Esophagus muscularis mucosa (tissue), 4 donors: ENCODE measurements at places on chromosomes 7 and 10.
A peak's percentile ranks its signal among the peaks of the same experiment; 100 is the strongest.

DNA sequence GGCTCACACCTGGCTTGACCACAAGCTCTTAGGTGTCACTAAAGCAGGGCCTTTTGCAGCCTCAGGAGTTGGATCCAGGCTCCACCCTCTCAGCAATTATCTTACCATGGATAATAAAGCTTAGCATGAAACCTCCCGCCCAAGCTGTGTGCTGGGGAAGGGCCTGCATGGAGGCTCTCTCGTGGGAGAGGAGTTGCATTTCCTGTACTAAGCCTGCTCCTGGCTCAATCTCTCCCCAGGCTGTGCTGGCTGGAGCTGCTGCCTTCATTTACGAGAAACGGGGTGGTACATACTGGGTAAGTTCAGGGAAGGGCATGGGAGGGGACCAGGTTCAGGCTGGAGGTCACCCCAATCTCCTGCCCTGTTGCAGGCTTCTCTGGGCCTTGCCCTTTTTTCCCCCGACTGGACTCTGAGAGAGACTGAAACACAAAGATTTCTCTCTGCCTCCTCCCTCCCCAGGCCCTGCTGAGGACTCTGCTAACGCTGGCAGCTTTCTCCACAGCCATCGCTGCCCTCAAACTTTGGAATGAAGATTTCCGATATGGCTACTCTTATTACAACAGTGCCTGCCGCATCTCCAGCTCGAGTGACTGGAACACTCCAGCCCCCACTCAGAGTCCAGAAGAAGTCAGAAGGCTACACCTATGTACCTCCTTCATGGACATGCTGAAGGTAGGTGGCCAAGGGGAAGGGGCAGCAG, 2.7 kb downstream of the TMEM176A start:
- DNase-seq: peak; percentile 91

- no peak for DNase-seq
Observed at GRCh38 chr7:13050703-13051102, 363.3 kb downstream of the ARL4A start.

DNA sequence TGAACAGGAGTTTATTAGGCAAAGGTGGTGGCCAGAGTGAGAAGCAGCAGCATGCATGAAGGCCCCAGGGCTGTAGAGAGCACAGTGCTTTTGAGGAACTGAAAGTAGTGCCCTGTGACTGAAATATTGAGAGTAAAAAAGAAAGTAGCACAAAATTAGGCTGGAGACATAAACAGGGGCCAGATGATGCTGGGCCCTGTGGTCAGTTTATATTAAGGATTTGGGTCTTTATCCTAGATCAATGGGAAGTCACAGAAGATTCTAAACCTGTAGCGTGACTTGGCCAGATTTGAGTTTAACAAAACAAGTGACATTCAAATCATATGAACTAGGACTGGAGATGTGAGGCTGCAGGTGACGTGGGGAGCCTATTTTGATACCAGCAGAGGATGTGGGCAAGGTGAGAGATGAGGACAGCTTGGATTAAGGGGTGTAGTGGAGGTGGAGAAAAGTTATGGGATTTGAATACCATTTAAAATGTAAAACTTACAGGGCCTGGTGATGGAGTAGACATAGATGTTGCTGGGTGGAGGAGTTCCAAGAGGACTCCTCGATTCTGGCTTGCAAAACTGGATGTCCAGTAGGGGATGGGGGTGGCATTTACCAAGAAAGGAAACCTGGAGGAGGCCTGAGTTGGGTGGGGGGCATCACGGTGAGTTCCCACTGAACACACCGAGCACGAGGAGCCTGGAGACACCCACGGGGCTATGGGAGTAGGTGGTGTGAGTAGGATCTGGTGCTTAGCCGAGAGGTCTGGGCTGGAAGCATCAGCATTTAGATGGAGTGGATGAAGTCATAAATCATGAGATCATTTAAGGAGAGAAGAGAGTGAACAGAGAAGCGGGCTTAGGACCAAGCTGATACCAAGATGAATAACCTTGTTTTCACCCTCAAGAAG, 52.8 kb downstream of the HHEX start:
- DNase-seq: no peak

- no peak for DNase-seq
Observed at GRCh38 chr10:62024026-62024701, 122.7 kb downstream of the ARID5B start.

DNA sequence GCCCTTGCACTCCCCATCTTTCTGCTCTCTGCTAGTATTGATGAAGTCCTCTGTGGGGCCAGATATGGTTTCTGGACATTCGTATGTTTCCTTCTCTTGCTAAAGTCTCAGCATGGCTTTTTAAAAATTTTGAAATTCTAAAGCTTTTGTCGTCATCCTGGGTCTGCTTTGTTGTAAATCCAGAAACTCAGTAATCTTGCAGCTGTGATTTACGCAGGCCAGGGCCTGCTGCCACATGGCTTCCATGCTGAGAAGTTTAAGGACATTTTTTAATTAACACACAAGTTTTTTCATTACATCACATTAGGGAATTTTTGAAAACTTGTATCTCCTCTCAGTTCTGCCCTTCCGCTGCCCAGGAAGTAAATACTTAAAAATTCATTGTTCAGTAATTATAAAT, 686.1 kb upstream of the IGFBP3 start:
- no peak for DNase-seq

GRCh38 chr7:17773289-17773626, 167.0 kb downstream of the SNX13 start:
- no peak for DNase-seq

GRCh38 chr10:80684259-80684658, 146.6 kb downstream of the SH2D4B start:
- DNase-seq: no peak

GRCh38 chr7:25009257-25009656, 29.3 kb upstream of the OSBPL3 start:
- DNase-seq: no peak

GRCh38 chr7:127383123-127383835, 9.2 kb downstream of the ZNF800 start:
- DNase-seq: no peak

GRCh38 chr10:18689498-18689897, 30.3 kb downstream of the ARL5B start:
- no peak for DNase-seq

DNA sequence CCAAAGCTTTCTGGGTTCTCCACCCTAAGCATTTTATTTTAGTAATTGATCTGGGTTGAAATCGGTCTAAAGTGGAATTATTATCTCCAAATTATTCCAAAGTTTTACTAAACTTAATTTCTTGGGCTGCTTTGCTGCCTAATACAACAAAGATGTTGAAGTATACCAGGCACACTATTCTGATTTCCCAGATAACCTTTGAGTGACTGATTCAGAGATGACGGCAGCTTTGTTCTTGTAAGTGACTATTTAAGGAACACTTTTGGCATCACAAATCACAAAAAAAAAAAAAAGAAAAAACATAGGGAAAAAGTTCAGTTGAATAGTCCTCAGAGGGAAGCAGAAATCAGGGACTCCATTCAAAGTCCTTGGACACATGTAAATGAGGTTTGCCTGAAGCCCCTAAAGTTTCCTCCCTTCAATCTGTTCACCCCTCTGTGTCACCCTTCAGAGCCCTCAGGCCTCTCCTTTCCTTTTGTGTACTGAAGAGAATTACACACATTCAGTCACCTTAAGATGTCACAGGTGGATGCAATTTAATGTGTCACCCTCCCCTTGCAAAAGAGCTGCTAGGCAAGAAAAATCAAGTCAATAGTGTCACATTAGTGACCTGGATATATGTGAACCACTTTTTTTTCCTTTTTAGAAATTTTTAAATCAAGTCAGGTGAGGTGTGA, 81.5 kb downstream of the RTKN2 start:
- no peak for DNase-seq

- DNase-seq: peak; percentile 93
Observed at GRCh38 chr10:89163265-89163995, 43.7 kb downstream of the CH25H start.

- no peak for DNase-seq
Observed at GRCh38 chr10:5600908-5601307, 65.5 kb downstream of the ASB13 start.

- DNase-seq: no peak
Observed at GRCh38 chr7:64559206-64559605, 3.7 kb downstream of the ZNF680 start.

DNA sequence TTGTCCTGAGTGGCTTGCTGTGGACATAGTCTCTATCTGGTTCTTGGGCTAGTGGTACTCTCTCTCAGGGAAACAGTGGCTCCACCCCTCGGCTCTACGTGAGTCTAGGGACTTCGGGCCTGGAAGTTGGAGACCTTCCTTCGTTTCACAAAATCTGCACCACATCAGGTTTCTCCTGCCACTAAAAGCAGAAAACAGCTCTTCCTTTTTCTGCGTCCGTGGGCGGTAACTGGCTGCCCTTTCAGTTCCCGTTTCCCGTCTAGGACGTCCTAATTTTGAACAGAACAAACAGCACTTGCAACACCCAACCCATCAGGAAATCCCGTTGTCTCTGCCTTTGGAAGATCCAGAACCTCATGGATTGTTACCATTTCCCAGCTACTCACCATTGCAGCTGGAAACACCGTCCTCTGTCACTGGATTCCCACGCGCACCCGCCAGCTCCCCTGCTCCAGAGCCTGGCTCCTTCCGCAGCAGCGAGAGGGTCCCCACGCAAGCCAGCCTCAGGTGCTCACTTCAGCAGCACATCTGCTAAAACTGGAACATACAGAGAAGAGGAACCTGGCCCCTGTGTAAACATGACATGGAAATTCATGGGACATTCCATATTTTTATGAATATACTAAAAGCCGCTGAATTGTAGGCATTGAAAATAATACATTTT, 311.4 kb upstream of the AKR1E2 start:
- DNase-seq: peak; percentile 96

DNA sequence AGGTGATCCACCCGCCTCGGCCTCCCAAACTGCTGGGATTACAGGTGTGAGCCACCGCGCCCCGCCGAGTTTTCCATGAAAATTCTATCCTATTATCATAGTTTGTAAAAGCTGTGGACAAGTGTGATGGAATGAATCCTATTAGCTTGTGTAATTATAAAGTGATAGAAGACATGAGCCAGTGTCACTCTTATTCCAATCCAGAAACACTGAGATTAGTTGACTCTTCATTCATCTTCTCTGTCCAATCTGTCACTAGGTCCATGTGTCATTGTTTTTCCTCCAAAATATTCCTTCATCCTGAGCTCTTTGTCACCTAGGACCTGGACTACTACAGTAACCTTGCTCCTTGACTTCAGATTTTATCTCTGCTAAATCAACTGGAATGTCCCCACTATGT, 13.5 kb downstream of the FBH1 start:
- no peak for DNase-seq

GRCh38 chr10:30606313-30606712, 23.2 kb downstream of the LYZL2 start:
- DNase-seq: no peak

DNA sequence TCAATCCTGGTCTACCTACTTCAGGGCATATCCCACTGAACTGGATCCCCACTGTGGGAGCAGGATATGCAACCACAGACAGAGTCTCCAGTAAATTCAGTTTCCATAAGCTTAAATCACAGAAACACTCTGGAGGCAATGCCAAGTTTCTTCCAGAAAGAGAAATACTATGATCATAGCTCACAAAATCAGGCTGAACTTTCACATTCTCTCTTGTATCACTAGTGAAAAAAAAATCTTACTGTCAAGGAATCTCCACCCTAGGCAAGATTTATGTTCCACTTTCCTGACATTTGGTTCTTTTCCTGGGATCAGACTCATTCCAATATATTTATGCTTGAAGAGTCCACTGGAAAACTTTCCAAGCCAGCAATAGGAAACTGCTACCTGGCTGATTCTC, 749.0 kb downstream of the SUGCT start:
- no peak for DNase-seq

DNA sequence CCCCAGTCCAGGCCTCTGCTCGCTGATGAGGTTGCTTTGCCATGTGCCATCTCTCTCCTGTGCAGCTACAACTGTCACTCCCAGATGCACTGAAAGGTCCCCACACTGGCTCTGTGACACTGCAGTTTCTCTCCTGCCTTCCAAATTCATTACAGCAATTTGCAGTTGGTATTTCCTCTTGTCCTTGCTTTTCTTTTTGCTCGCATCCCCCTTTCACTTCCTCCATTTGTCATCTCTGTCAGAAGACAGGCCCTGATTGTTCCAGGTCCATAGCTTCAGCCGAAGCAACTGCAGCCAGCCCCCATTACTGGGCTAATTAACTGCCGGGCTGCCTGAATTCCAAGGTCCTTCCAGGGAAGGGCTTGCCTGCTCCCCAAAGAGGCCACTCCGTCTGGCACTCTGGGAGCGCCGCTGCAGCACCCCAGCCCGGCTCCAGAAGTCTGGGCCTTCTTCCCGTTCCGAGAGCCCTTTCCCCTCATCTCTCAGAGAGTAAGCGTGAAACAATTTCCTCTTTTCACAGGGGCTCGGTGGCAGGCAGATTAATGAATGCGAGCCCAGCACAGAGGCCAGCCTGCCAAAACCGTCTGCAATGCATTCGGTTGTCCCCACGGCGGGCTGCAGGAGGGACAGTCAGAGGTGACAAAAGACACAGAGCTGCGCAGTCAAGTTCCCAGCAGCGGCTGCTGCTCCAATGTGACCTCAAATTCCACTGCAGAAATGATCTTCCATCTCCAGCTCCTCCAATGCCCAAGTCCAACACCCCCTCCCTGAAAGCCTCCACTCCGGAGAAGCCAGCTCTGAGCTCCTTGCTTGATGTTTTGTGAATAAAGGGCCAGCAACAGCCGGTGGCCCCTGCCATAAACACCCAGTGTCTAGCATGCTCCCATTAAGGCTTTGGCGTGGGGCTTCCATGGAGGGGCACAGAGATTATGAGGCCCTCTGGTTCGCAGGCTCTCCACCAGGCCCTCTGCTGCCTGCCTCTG, 279.4 kb upstream of the HABP2 start:
- DNase-seq: no peak

GRCh38 chr7:154844955-154845354, 158.0 kb downstream of the PAXIP1 start:
- no peak for DNase-seq

GRCh38 chr7:134662166-134662870, 15.7 kb downstream of the BPGM start:
- no peak for DNase-seq

- no peak for DNase-seq
Observed at GRCh38 chr7:96211954-96212353, 109.9 kb downstream of the SLC25A13 start.

- DNase-seq: no peak
Observed at GRCh38 chr7:98826811-98827231, 43.0 kb downstream of the TMEM130 start.

- DNase-seq: no peak
Observed at GRCh38 chr10:5896208-5897052, 6.4 kb downstream of the FBH1 start.

DNA sequence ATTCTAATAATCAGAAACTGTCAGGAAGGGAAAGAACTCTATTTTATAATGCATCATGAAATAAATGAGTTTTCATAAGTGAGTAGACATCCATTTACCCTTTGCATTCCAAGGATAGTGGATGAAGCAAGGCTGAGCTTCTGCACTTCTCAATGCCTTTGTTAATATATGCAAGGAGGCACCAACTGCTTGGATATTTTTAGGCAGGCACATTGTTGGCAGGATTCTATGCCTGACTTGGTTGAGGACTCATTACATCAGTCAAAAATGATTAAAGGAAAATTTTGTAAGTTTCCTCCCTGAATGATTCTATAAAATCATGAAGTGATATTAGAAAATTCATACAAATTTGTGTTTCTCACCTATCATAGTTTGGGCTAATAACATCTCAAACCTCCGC, 612.2 kb upstream of the POM121L12 start:
- no peak for DNase-seq

GRCh38 chr7:111752022-111752582, 189.8 kb upstream of the IMMP2L start:
- DNase-seq: no peak
